GM10248 (cell line): ENCODE measurements at places on chromosomes 13 and 19.
A peak's percentile ranks its signal among the peaks of the same experiment; 100 is the strongest.

DNA sequence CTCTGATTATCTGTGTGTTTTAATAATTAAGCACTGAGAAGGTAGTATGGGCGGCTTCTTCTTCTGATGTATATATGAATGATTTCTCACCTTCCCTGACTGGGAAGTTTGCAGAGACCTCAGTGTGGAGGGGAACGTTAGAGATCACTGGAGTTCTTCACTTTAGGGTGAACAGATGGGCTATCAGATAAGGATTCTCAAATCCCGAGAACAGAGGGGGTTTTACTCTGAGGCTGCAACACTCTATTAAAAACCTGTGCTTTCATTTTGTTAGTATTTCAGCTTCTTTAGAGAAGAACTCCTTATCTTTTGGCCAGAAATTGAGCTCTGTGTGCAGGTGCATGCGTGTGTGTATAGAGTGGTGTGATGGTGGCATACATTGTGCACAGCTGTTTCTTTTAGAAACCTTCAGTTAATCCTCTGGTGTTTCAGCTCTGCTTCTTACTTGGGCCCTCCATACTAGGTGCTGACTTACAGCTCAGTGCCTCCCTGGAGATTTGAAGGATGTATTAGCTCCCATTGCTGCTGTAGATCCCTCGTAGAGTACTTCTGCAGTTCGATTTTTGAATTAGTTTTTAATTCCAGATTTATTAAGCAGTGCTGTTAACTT lies 45.3 kb upstream of the PCDH9 start:
- no peak for DNase-seq

DNA sequence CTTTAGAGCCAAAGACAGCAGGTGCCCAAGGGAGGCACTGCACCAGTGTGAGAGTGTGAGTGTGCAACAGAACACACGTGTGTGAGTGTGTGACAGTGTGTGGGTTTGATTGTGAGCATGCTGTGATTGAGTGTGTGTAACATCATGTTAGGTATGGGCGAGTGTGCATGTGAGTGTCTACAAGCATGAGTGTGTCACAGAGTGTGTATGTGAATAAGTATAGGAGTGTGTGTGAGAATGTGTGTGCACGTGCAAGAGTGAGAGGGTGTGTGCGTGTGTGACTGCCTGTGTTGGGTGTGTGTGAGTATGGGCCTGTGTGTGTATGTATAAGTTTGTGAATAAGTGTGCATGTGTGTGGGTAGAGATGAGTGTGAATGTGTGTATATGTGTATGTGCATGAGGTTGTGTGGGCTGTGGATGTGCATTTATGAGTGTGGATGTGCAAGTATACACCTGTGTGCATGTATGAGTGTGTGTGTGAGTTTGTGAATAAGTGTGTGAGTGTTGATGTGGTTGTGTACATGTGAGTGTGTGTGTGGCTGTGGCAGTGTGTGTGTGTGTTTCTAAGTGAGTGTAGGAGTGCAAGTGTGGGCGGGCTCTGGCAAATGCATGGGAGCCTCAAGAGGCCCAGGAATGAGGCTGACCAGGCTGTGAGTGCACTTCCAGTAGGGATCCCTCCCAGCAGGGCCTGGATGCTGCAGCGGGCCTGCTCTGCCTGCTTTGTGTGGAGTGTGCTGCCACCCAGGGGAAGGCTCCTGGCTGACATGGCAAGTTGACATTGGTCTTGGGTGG lies 198.4 kb downstream of the COL4A1 start:
- no peak for DNase-seq

- DNase-seq = no peak
These were observed 62.4 kb upstream of the KLHL1 start for GRCh38 chr13:70170689-70171088.

GRCh38 chr19:3034656-3035541 lies 5.8 kb upstream of the TLE2 start:
- DNase-seq = no peak

- DNase-seq = no peak
These were observed 66.6 kb downstream of the RUBCNL start for GRCh38 chr13:46320406-46320805.

DNA sequence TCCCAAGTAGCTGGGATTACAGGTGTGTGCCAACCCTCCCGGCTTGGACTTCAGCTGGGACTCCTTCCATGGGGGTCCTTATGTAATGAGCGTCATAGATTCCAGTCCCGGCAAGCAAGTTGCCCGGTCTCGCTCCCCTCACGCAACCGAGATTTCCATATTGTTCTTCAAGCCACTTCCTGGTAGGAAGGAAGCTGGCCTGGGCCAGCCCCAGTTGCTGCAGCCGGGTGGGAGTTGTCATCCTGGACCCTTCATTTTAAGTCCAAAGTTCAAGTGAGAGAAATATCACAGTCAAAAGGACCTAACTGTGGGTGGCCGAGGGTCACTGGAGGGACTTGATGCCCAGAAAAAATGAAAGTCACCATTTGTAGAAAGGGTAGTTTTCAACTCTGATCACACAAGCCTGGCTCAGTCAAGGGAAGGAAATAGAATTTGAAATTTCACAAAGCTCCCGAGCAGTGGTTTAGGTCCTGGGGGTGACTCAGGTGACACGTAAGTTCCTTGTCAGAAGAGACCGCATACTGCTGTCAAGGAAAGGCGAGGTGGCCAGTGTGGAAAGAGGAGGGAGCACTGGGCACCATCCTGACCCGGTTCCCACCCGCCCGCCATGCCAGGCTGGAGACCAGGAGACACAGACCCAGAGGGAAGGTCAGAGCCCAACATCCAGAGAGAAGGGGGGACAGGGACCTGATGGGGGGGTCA lies 5.3 kb downstream of the FGF21 start:
- peak; percentile 16 for DNase-seq

DNA sequence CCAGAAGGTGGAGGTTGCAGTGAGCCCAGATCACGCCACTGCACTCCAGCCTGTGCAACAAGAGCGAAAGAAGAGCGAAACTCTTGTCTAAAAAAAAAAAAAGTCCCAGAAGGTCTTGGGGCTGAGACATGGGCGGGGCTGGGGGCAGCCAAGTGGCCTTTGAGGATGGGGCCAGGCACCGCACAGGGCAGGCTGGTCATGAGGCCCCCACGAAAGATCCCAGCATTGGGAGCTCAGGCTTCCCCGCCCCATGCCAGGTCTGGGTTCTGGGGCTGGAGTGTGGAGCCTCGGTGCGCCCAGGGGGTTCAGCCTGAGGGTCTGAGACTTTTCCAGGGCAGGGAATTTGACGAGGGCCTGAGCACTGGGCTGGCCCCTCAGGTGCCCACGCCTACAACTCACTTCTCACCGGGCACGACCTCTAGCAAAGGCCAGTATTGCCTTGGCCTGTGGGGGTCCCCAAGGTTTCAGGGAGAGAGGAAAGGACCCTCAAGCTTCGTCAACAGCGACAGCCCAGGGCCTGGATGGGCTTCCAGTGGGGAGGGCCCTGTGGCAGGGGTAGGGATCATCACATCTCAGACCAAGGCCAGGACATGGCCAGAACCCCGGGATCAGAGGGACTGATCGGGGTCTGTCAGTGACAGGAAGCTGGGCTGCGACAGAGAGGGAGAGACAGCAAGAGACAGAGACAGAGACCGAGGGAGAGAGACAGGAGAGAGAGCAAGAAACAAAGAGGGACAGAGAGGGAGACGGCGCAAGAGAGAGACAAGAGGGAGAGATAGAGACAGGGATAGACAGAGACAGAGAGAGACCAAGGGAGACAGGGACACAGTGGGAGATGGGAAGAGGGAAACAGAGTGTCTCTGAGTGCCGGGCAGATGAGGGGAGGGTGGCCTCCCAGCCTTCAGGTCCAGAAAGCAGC lies 7.5 kb upstream of the MEX3D start:
- no peak for DNase-seq

GRCh38 chr13:75393839-75394520 lies 88.0 kb downstream of the TBC1D4 start:
- DNase-seq = no peak

- DNase-seq = no peak
These were observed 652 bp downstream of the EPS8L1 start for GRCh38 chr19:55076321-55076720.

GRCh38 chr19:29878973-29879654 lies 62.9 kb upstream of the URI1 start:
- DNase-seq = no peak

DNA sequence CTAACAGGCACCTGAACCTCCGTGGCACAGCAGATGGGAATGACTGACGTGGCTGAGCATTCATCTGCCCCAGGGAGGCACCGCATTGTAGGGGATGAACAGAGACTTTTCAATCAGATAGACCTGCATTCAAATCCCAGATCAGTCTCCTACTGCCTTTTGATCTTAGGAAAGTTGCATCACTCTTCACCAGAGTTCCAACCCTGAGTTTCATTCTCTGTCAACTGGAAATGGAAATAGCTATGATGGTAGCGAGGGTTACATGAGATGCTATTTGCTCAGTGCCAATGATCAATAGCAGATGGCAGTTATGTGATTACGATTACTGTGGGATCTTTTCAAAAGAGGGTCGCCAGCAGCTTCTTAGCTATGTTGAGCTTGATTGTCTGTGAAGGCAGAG lies 189.3 kb upstream of the RFC3 start:
- DNase-seq = no peak

DNA sequence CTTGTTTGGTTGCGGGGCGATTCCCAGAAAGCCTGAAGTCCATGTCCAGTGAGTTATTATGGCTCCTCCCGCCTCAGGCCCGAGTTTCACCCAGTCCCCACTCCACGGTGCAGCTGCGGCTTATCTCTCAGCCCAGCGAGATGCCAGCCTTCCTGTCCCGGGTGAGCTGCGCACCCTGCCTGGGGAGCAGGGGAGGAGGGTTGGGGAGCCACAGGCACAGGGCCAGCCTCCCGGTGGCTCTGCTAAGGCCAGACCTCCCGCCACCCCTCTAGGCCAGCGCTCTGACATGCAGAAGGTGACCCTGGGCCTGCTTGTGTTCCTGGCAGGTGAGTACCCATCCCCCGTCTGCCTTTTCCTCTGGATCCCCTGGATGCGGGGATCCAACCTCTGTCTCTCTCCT lies 3.5 kb downstream of the FXYD3 start:
- DNase-seq = no peak
